ENCODE measurements at places on chromosomes 3 and 15.

DNA sequence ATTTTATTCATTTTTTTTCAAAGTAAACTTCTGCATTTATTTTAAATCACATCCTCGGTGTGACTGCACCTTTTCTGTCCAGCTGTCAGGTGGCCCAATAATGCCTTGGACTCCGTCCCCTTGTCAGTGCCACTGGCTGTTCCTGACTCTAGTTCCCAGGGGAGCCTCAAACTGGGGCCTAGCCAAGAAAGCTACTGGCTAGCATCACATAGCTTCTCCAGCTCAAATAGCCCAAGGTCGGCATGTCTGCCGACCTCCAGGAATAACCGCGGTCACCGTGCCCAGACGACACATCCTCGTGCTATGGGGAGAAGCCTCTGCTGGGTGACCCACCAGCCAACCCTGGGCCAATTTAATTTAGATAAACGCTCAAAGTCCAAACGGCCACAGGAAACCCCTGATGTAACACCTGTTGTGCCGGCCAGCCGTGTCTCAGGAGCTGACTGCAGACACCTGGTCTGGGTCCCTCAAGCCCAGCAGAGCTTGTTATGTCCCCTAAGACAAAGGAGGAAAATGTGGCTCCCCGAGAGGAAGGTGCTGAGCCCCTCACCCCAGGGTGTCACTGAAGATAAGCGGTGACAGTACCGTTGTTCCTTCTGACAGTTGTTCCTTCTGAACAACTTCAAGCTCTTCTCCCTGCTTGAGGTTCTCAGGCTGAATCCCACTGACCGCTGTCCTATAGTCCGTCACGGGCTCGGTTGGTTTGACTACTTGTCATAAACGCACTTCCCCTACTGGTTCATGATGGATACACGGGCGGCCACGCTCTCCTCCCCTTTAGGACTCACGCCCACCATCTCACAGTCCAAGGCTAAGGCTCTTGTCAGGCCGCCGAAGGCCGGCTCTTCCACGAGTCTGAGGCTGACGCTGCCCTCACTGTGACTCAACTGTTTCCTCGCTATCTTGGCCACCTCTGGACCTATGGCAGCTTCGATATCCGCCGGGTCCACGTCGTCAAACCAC is 126.2 kb downstream of the KLF13 start:
- DNase-seq: no peak

DNA sequence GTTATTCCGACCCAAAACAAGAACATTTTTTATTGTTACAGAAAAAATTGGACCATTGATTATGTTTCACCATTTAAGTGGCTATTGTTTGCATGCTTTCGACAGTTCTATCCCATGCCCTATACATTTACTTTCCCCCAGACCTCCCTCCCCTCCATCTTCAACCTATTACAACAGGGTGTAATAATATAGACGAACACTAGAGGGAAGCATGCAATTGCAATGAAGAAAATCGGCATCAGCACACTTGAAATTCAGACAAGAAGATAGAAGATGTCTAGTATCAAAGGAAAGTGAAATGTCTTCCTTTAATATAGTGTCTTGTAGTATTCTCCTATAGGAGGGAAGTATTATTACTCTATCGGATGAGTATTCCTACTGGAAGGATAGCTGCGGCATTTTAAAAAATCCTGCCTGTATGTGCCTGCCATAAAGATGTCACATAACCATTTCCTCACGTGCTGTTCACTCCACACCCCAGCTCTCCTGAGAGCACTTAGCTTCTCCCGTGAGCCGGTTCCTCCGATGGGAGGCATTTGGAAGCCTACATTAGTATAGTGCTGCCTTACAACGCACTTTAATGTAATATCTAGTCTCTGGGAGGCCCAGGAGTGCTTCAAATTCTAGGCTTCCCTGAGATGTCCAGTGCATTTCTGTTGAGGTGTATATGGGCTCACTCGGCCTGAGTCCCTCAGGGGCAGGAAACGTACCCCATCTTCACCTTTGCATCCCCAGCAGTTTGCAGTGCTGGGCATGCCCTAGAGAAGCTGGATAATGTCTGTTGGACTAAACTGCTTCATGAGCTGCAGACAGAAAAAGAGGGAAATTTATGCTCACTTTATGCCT is 17.8 kb upstream of the ERICH6 start:
- no peak for DNase-seq

DNA sequence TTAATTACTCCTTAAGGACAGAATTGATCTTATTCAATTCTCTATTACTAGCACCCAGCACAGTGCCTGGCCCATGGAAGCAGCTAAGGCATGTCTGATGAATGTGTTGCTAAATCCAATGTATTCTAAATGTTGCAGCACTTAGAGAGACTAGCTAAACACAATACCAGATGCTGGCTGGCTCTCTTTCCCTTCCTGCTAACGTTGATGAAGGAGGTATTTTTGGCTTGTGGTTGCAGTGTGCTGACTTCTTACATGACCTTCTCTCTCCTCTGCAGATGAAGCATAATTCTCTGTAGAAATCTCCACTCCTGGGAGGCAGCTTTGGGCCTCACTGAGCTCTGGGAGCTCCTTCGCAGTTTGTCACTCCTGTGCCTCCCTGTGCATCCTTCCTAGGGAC is 183.6 kb downstream of the PEX5L start:
- no peak for DNase-seq

DNA sequence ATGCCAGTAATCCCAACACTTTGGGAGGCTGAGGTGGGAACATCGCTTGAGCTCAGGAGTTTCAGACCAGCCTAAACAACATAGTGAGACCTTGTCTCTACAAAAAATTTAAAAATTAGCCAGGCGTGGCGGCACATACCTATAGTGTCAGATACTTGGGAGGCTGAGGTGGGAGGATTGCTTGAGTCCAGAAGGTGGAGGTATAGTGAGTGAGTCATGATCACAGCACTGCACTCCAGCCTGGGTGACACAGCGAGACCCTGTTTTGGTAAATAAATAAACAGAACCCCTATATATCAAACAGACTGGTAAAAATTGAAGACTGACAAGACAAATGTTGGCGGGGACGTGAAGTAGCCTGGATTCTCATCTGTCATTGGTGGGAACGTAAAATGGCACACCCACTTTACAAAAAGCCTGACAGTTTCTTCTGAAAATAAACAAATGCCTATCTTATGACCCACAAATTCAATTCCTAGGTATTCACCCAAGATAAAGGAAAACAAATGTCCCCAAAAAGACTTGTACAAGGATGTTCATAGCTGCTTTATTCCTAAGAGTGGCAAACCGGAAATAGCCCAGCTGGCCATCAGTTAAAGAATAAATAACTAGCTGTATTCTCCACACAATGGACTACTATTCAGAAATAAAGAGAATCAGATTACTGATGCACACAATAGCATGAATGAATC is 47.0 kb upstream of the GK5 start:
- DNase-seq: no peak

- no peak for DNase-seq
Measured at GRCh38 chr3:46215810-46216414, 7.8 kb upstream of the CCR1 start.

- DNase-seq: no peak
Measured at GRCh38 chr3:163576314-163576713, 1502.0 kb downstream of the SI start.

All from stimulated activated CD4-positive, alpha-beta T cell treated with anti-CD3 and anti-CD28 coated beads, Interleukin-12 subunit alpha, Interleukin-12 subunit beta, amount 100 ng/mL, for 24 hours (primary cell).